ENCODE measurements at places on chromosomes 4 and X.

DNA sequence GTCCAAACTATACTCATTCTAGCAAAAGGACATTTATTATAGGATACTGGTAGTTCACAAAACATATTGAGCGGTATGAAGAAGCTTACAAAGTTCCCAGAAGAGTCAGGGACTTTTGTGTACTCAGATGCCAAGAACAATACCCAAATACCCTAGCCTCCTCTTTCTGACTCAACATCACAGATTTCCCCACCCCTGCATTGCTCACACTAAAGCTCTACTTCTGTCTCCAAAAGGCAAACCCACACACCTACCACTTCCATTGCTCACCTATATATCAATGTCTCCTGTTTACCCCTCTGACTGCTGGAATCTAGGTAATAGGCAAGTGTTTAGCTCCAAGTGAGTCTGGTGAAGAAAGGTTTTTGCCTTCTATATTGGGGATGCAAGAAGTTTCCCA is 100.7 kb upstream of the HCCS start:
- DNase-seq: no peak

DNA sequence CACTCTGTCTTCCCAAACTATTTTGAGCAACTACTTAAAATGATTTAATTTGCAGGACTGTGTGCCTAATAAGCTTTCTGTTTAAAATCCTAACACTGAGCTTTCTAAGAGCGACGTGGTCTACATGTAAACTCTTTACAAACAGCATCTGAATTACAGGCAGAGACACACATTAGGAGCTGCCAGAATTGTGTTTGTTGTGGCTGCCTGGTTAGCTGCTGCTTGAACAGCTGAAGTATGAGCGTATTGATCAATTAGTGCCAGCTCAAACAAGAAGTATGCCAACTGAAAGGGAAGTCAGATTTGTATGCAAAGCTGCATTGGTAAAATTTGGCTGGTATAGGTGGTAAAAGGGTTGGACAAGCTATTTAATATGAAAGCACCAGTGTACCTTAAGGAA is 384.4 kb downstream of the PCDH7 start:
- DNase-seq: no peak

- no peak for DNase-seq
These were observed 175.1 kb upstream of the RADX start for GRCh38 chrX:106436691-106437090.

DNA sequence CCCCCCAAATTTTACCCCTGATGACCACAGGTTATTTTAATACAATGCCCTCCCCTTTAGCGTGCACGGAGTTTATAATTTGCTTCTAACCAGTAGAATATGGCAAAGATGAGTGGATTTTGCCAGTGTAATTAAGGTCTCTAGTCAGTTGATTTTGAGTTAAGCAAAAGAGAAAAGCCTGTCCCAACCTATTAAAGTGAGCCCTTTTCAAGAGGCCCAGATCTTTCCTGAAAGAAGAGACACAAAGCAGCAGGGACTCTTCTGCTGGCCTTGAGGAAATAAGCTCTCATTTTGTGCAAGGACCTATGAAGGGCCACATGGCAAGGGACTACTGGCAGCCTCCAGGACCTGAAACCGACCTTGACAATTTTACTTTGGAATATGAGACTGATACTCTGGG is 61.9 kb upstream of the GABRG1 start:
- DNase-seq: no peak

DNA sequence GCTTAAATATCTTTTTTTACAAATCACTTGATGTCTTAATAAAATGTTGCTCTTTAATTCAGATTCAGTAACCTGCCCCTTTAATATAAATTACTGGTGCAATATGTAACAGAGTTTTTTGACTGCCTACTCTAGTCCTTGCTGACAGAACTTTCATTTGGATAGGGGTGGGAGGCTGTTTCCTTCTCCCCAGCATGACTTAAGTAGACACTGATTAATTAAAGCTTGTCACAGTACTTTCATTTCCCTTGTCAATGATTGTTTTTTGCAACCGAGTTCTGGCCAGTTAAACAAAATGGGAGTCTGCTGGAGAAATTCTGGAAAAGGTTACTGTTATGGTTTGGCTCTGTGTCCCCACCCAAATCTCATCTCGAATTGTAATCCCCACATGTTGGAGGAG is 37.3 kb upstream of the BBS12 start:
- no peak for DNase-seq

GRCh38 chrX:54495814-54496516 is at the start of gene FGD1:
Gene FGD1 (minus strand): TSS chrX:54496234. CDS start chrX:54495432, 802 bp downstream.
- peak; percentile 79 for DNase-seq

DNA sequence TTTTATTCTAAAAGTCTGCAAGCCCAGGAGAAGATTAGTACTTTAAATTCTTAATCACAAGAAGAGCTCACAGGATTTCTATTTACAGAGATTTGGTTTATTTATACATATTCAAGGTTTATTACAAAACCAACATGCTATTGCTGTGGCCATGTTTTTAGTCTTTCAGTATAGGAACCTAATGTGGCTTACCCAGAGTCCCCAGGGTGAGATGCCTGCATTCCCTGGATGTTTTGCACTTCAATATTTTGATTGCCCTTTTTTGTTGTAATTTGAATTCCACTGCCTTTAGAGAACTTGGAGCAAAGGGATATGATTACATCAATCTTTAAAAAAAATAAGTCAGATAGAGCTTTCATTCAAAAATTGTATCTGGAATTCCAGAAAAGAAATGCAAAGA is 146.0 kb upstream of the FRMPD4 start:
- no peak for DNase-seq

- DNase-seq: peak; percentile 34
These were observed 1.5 kb upstream of the BCOR start for GRCh38 chrX:40099055-40099958.

DNA sequence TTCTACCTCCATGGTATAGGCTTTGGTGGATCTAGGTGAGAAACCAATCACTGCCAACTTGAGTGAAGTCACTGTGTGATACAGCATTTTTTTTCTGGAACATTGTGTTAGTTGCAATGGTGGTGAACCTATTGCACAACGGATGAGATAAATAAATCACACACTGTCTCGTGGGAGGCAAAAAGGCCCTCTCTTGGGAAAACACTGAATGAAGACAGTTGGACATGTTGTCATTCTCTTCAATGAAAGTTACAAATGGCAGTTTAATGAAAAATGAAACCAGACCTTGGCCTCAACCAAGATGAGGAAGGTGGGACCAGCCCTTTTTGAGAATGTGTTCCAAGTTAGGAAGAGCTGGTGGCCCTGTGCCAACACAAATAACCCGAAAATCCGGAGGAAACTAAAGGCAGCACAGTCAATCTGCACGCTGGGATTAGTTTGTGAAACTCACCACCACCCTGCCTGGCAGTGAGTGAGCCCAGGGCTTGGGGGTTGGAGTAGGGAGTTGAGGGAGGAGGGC is 5.4 kb upstream of the ADGRG2 start:
- peak; percentile 13 for DNase-seq

DNA sequence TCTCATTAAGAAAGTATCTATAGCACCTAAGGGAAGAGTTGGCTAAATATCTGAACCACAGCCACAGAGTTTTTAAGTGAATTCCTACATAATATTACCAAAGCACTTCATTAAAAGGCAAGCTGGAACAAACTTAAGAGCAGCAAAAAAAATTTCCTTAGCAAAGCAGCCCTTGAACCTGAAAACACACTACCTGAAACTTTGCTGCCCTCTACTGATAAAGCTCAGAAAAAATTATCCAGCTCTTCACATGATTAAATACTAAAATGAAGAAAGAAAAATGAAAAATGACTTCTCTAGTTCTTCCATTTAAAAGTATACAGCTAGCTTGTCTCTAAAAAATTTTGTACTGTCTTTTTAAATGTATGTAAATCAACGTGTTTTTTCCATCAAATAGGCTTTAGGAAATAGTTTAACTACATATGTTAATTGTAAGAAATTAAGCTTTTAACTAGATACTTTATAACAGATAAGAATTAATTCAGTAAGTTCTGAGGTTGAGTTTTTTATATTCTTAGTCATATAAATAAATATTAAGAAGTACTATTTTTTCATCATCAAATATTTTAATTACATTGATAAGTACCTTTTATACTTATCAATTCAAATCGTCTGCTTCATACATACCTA is 156.1 kb downstream of the STPG2 start:
- no peak for DNase-seq

Measured in uterus (tissue), 4 donors.